ENCODE measurements at places on chromosomes 6 and 20. TPM values are rescaled to one million over a fixed set of nuclear protein-coding genes. Genes with fewer than 3 reads are reported as not detected.

The CDH4 gene
- 1.3 TPM for total RNA-seq

DNA sequence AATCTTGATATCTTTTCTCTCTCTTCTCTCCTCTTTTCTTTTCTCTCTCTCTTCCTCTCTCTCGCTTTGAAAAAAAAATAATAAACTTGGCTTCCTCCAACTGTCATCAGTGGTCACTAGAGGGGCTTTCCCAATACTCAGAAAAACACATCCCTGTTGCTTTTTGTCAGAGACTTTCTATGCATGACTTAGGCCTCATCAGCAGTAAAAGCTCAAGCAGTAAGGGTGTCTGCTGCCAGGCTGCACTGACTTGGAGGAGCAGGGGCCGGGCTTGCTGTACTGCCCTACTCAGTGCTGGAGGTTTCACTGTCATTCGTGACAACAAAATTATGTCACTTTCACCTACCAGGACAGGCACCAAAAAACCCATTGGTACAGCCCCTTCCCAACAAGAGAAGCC is 272.0 kb downstream of the ADGB start:
- peaks cover 5% of the 10 kb centered on the region for H3K4me1 ChIP-seq
- DNase-seq, result no peak
- H3K36me3 ChIP-seq, result no peaks in the 10 kb centered on the region
- H3K27me3 ChIP-seq, result no peaks in the 10 kb centered on the region

GRCh38 chr6:30981942-30982772 is 1.4 kb upstream of the MUC21 start:
- no peak overlapping the region for H3K27ac ChIP-seq
- no peak overlapping the region for H3K4me3 ChIP-seq
- H3K36me3 ChIP-seq, result no peaks in the 10 kb centered on the region

- peak overlapping the region; percentile 96 for H3K4me3 ChIP-seq
- peaks cover 8% of the 10 kb centered on the region for H3K36me3 ChIP-seq
- no peaks in the 10 kb centered on the region for H3K27me3 ChIP-seq
- H3K27ac ChIP-seq, result peak overlapping the region; percentile 100
These were observed 402 bp upstream of the TAF8 start for GRCh38 chr6:42049948-42050296.

The RIMS4 gene
- total RNA-seq, result 0.75 TPM

- H3K4me1 ChIP-seq, result no peaks in the 10 kb centered on the region
- H3K36me3 ChIP-seq, result no peaks in the 10 kb centered on the region
- no peak overlapping the region for H3K4me3 ChIP-seq
- peak; percentile 80 for DNase-seq
These were observed 1.2 kb downstream of the CST7 start for GRCh38 chr20:24950128-24950835.

GRCh38 chr6:156781861-156782631 is 4.9 kb downstream of the ARID1B start:
- peak overlapping the region; percentile 89 for H3K27ac ChIP-seq
- H3K27me3 ChIP-seq, result no peaks in the 10 kb centered on the region
- H3K4me1 ChIP-seq, result peaks cover 49% of the 10 kb centered on the region
- no peak for DNase-seq
- peaks cover 4% of the 10 kb centered on the region for H3K36me3 ChIP-seq

The EYS gene
- not detected for total RNA-seq

DNA sequence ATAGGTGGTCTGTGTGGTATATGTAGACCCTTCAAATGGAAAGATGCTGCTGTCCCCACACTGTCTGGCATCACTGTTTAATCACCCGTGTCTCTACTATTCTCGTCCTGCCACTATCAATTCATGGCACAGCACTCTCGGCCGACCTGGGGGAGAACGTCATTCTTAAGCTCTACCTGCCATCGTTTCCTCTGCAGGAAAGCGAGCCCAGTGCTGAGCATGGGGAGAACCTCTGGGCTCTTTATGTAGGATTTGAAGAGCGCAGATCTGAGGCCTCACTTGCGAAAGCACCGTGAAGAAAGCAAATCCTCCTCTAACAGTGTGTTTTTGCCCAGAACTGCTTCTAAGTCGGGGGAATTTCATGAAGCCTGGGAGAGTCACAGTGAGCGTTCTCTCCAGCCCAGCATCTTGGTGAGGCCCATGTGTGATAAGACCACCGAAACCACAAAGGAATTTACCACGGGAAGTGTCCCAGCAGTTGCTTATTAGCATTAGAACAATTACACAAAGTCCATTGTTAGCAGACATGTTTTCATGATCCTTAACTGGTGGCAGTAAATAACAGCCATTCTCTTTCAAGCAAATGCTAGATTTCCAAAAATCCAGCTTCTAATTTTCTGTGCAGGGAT is 124.3 kb downstream of the SCML4 start:
- DNase-seq, result no peak
- no peak overlapping the region for H3K27ac ChIP-seq
- H3K4me1 ChIP-seq, result peaks cover 21% of the 10 kb centered on the region
- H3K4me3 ChIP-seq, result no peak overlapping the region

DNA sequence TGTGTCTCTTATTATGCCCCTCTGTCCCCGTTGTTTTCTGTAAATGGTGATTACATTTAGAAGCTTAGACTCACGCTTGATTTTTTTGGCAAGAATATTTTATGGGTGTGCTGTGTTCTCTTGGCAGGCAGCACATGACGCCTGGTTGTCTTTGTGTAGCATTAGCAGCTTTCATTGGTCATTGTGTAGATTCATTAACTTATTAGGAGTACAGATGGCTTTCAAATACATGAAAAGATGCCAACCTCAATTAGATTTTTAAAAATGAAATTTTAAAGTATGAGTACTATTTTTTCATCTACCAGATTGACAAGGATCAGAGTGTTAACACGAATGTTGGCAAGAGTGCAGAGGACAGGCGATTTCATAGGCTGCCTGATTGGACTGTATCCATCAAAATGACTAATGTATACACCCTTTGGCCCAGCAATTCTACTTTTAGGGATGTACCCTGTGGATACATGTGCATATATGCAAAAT is 15.2 kb downstream of the COX4I2 start:
- no peak overlapping the region for H3K4me3 ChIP-seq
- H3K27ac ChIP-seq, result no peak overlapping the region
- peaks cover 10% of the 10 kb centered on the region for H3K27me3 ChIP-seq

DNA sequence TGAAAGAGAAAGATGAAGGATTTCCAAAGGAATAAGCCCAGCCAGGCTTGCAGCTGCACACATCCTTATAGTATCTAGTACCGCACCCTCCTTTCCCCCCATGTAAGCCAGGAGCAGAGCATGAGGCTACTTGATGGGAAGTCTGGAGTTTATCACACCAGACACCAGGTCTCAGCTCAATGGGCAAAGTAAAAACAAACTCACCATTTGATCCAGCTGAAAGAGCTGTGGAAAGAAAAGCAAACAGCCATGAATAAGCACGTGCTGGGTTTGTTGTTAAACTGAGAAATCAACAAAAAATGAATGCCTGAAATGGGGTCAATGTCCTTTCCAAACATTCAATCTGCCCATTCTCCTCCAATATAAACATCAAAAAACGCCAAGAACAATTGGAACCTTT is 50.6 kb upstream of the MAP7 start:
- no peak overlapping the region for H3K27ac ChIP-seq
- H3K36me3 ChIP-seq, result no peaks in the 10 kb centered on the region
- H3K27me3 ChIP-seq, result no peaks in the 10 kb centered on the region
- H3K4me3 ChIP-seq, result no peak overlapping the region

DNA sequence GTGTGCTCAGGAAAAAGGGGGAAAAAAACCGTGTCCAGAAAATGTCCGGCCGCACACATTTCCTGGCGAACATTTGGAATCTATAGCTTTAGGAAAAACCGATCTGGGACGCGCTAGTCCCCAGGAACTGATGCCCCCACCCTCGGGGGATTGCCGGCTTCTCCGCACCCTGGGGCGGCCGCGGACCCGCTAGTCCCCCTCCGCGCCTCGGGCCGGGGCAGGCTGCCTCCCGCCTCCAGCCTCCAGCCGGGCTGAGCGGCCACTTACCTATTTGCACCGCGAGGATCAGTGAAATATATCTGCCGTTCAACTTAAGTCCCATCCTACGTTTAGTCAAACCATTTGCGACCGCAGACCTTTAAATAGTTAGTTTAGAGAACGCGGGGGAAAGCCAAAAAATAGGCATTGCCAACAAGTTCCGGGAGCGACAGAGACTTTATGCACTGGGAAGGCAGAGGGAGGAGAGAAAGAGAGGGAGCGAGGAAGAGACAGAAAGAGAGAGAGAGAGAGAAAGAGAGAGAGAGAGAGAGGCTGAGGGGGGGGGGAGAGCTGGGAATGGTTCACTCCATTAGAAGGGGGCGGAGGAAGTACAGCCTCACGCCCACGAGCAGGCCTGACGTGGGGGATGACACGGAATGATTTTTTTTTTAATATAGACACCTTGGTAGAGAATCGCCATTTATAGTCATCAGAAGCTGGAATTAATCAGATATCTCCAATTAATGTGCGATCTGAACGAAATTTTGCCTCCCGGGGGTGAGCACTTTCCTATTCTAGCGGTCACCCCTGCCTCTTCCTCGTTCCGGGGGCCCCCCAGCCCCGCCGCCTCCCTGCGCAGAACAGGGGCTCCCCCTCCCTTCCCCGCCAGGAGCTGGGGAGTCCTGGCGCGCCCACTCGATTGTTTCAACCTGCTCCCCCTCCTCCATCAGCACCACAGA is at the start of gene NRN1:
Gene NRN1, minus strand, starts transcription at position 498 of the 938 bp plus-strand sequence. Its CDS starts 176 bp downstream, at position 322.
- peak within 1 kb of the TSS; percentile 44 for H3K4me3 ChIP-seq
- no peak within 1 kb of the TSS for H3K27ac ChIP-seq
- DNase-seq, result no peak
- peaks cover 84% of the 10 kb centered on the region for H3K27me3 ChIP-seq
- peaks cover 47% of the 10 kb centered on the region for H3K4me1 ChIP-seq
- H3K36me3 ChIP-seq, result no peaks in the 10 kb centered on the region

- H3K4me1 ChIP-seq, result no peaks in the 10 kb centered on the region
- no peak for DNase-seq
- H3K27ac ChIP-seq, result no peak overlapping the region
- no peak overlapping the region for H3K4me3 ChIP-seq
- H3K36me3 ChIP-seq, result no peaks in the 10 kb centered on the region
- H3K27me3 ChIP-seq, result peaks cover 13% of the 10 kb centered on the region
These were observed 15.8 kb downstream of the MAN1A1 start for GRCh38 chr6:119333707-119334295.

GRCh38 chr6:55250400-55250799 is 76.1 kb downstream of the HCRTR2 start:
- no peaks in the 10 kb centered on the region for H3K36me3 ChIP-seq
- H3K4me1 ChIP-seq, result no peaks in the 10 kb centered on the region
- no peak for DNase-seq
- H3K27me3 ChIP-seq, result peaks cover 10% of the 10 kb centered on the region
- no peak overlapping the region for H3K27ac ChIP-seq

The SLC22A7 gene
- total RNA-seq, result not detected

GRCh38 chr20:35173576-35174192 is 1.8 kb downstream of the PROCR start:
- no peak for DNase-seq
- H3K27ac ChIP-seq, result no peak overlapping the region
- peaks cover 13% of the 10 kb centered on the region for H3K4me1 ChIP-seq
- no peaks in the 10 kb centered on the region for H3K36me3 ChIP-seq

The CHMP4B gene
- total RNA-seq, result 92.5 TPM

DNA sequence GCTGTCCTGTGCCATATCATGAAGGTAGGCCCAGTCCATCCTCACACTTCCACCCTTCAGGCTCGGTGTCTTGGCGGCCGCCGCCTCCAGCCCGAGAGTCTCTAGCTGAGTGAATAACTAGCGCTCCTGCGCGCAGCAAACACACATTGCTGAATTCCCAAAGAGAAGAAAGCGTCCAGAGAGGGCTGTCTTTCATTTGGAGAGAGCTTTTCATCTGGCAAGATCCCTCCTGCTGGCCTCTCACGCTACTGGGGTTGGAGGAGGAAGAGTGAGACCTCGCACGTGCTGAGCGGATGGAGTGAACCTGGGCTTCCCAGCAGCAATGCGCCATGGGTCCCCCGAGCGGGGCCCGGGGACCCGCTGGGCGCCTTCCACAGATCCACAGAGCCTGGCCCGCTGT is 73.2 kb downstream of the NCR2 start:
- H3K27me3 ChIP-seq, result peaks cover 20% of the 10 kb centered on the region
- no peaks in the 10 kb centered on the region for H3K36me3 ChIP-seq
- no peak for DNase-seq
- no peak overlapping the region for H3K4me3 ChIP-seq

DNA sequence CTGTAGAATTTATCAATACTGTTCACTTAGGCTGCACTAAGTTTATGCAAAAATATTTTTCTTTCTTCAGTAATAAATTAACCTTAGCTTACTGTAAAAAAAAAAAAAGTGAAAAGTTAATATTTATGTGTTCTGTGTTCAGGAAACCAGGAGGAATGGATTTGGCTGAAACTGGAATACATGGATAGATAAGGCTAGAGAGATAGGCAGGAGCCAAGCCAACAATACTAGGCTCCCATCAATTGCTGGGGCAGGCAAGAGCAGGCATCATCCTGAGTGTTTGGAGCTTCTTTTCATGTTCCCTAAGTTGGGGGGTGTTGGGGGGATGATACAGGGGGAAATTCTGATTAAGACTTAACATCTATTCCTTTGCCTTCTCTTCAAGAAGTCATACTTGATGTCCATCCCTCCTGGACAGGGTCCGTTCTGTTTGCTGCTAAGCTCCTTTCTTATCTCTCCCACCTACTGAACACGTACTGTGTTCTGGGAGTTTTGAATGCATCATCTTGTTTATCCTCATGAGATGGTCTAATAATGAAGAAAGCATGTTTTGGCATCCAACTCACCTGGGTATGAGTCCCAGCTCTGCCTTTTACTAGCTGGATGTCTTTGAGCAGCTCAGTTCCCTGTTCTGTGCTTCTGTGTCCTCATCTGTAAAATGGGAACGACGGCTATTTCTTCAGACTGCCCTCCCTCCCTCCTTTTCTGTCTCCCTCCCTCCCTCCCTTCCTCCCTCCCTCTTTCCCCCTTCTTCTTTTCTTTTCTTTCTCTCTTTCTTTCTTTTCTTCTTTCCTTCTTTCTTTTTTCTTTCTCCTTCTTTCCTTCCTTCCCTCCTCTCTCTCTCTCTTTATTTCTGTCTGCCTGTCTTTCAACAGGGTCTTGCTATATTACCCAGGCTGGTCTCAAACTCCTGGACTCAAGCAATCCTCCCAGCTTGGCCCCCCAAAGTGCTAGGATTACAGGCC is 6.4 kb upstream of the PROCR start:
- no peak overlapping the region for H3K4me3 ChIP-seq
- H3K36me3 ChIP-seq, result peaks cover 2% of the 10 kb centered on the region

DNA sequence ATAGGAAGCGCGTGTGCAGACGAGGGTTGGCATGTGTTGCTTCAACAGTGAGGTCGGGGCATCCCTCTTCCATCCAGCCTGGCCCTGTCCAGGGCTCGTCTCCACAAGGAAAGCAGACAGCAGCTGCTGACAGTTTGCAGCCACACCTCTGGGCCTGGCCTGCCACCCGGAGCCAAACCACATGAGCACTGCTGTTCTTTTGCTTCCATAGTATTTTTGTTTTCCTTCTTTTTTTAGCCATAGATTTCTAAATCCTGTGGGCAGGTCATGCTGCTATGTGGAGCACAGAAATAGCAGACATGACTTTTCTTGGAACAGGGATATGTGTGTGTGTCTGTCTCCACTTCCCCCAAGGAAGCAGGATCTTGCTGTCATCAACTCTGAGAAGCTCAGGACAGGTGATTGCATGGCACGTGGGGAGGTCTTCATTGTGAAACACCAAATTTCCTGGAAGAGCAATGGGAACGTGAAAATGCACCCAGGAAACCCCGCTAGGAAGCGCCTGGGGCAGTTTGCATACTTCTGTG is 167.4 kb downstream of the DTNBP1 start:
- no peak for DNase-seq
- H3K4me3 ChIP-seq, result no peak overlapping the region
- H3K4me1 ChIP-seq, result peaks cover 28% of the 10 kb centered on the region
- H3K36me3 ChIP-seq, result peaks cover 12% of the 10 kb centered on the region
- peak overlapping the region; percentile 64 for H3K27ac ChIP-seq
